Keratinocyte (primary cell): ENCODE measurements at places on chromosomes 16 and 17.

DNA sequence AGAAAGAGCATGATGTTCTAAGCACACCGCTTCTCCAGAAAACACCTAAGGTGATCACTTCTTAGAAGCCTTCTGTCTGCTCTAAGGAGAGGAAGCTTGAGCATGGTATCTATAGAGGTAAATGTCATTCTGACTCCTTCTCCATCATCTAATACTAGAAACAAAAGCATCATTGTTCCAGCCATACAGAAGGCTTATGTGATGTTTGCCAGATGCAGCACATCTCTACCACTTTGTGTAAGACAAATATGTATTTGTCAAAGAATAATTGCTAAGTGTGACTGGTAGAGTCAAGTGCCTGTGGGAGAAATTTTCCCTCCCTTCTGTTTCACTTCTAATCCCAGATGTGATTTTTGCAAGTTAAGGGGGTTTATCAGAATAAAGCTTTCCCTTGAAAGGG lies 217.1 kb downstream of the HS3ST3A1 start:
- H3K27me3 ChIP-seq: no peaks in the 10 kb centered on the region
- no peak for DNase-seq
- H3K27ac ChIP-seq: no peak overlapping the region
- H3K36me3 ChIP-seq: no peaks in the 10 kb centered on the region
- H3K4me3 ChIP-seq: no peak overlapping the region
- no peaks in the 10 kb centered on the region for H3K4me1 ChIP-seq

GRCh38 chr16:70378869-70379493 lies 32.3 kb downstream of the DDX19A start:
- H3K36me3 ChIP-seq: peaks cover 10% of the 10 kb centered on the region
- no peaks in the 10 kb centered on the region for H3K27me3 ChIP-seq
- no peak overlapping the region for H3K4me3 ChIP-seq
- DNase-seq: no peak

DNA sequence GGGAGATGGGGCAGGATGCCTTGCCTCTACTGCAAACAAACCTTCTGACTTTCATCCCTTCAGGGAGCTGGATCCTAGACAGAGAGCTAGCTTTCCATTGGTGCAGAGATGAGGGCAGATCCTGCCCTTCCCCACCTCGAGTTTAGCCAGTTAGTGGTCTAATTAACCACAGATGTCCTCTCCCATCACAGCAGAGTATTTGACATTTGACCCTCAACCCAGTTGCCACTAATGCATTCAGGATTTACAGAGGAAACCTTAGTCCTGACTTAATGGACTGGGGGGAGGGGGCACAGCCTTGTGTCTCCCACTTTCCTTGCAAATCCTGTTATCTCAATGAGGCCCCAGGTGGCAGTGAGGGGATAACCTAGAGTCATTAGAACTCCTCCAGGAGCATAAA lies 10.2 kb downstream of the PIP4K2B start:
- H3K4me1 ChIP-seq: peaks cover 4% of the 10 kb centered on the region
- H3K27ac ChIP-seq: no peak overlapping the region
- H3K27me3 ChIP-seq: no peaks in the 10 kb centered on the region
- DNase-seq: no peak
- peaks cover 18% of the 10 kb centered on the region for H3K36me3 ChIP-seq

DNA sequence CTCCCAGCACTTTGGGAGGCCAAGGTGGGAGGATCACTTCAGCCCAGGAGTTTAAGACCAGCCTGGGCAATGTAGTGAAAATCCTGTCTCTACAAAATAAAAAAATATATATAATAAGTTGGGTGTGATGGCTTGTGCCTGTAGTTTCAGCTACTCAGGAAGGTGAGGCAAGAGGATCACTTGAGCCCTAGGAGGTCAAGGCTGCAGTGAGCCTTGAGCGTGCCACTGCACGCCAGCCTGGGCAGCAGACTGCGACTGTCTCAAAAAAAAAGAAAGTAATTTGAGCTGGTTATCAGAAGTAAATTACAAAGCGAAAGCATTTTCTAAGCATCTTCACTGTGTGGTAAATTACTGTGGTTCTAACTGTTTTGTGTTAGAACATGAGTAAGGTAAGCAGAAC lies 66.2 kb downstream of the NQO1 start:
- no peak for DNase-seq
- peaks cover 4% of the 10 kb centered on the region for H3K36me3 ChIP-seq
- peaks cover 3% of the 10 kb centered on the region for H3K4me1 ChIP-seq
- H3K4me3 ChIP-seq: no peak overlapping the region
- no peaks in the 10 kb centered on the region for H3K27me3 ChIP-seq

DNA sequence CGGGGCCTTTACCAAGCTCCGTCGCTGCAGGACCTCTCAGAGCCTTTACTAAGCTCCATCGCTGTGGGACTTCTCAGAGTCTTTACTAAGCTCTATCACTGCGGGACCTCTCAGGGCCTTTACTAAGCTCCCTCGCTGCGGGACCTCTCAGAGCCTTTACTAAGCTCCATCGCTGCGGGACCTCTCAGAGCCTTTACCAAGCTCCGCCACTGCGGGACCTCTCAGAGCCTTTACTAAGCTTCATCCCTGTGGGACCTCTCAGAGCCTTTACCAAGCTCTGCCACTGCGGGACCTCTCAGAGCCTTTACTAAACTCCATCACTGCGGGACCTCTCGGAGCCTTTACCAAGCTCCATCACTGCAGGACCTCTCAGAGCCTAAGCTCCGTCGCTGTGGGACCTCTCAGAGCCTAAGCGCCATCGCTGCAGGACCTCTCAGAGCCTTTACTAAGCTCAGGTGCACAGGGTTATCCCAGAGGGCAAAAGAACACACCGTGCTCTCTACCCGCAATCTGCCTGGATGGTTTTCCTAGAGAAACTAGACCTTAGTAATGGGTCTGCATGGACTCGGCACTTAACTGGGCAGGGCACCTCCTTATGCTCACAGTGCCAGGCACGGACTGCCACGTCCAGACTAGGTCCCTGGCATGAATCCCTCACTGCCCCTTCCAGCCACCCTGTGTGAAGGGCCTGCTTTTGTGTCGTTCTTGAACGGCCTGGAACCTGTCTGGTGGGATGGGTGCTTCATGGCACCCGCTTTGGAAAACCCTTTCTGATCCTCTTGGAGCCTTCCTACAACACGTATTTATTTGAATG lies 69.2 kb upstream of the DOC2B start:
- H3K27me3 ChIP-seq: no peaks in the 10 kb centered on the region
- no peak for DNase-seq
- H3K4me3 ChIP-seq: no peak overlapping the region
- H3K4me1 ChIP-seq: no peaks in the 10 kb centered on the region

- no peak for DNase-seq
- peaks cover 24% of the 10 kb centered on the region for H3K4me1 ChIP-seq
- H3K36me3 ChIP-seq: no peaks in the 10 kb centered on the region
- no peaks in the 10 kb centered on the region for H3K27me3 ChIP-seq
- no peak overlapping the region for H3K4me3 ChIP-seq
Measured at GRCh38 chr17:75869282-75870141, 8.9 kb downstream of the TRIM47 start.

DNA sequence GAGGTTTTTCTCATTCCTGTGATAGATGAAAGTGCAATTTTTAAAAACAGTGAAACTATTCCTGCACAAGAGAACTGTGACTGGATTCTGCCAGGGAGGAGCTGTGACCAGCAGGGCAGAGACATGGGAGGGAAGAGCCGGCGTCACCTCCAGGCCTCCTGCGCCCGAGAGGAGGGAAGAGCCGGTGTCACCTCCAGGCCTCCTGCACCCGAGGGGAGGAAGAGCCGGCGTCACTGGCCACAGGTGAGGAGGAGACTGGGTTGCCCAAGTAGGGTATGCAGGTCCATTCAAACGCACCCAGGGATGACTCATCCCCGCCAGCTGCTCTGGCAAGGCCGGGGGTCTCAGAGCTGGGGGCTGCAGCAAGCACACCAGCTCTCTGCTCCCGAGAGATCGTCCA lies 56.7 kb downstream of the METRNL start:
- H3K27ac ChIP-seq: no peak overlapping the region
- H3K27me3 ChIP-seq: peaks cover 26% of the 10 kb centered on the region
- no peaks in the 10 kb centered on the region for H3K36me3 ChIP-seq
- H3K4me3 ChIP-seq: no peak overlapping the region
- no peaks in the 10 kb centered on the region for H3K4me1 ChIP-seq
- DNase-seq: no peak

DNA sequence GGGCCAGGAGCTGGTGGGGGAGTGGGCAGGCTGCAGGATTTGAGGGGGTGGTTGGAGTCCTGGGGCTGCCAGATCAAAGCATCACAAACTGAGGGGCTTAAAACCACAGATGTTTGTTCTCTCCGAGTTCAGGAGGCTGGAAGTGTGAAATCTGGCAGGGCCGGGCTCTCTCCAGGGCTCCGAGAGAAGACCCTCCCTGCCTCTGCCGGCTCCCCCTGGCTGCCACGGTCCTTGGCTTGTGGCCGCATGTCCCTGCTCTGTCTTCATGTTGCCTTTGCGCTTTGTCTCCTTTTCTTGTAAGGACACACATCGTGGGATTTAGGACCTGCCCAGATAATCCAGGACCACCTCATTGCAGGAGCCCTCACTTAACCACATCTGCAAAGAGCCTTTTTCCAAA lies 139.8 kb upstream of the GSE1 start:
- peaks cover 20% of the 10 kb centered on the region for H3K27me3 ChIP-seq
- H3K36me3 ChIP-seq: no peaks in the 10 kb centered on the region
- no peak for DNase-seq
- H3K27ac ChIP-seq: no peak overlapping the region
